SHP77 (cell line): ENCODE measurements at places on chromosomes 11 and 22.
A peak's percentile ranks its signal among the peaks of the same experiment; 100 is the strongest.

DNA sequence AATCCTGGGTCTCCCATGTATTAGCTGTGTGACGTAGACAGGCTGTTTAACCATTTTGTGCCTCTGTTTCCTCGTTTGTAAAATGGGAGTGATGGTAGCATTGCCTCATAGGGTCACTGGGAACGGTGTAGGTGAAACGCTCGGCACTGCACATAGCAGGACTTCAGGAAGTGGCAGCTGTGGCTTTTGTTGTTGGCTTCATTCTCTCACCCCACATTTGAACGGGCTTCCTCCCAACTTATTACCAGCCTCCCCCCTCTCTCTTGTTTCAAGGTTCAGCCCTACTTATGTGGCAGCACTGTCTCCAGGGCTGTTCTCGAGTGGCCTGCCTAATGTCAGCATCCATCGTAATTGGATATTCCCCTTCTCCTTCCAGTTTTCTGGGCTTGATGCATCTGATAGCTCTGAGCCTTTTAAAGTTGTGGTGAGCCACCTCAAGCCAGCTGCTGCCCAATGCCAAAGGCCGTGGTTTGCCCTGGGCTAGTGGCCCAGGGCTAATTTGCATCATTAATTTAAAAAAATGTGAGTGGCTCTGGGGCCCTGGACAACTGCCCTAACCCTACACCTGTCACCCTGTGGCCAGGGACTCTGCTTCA, 217.8 kb upstream of the TBCEL start:
- DNase-seq: no peak

DNA sequence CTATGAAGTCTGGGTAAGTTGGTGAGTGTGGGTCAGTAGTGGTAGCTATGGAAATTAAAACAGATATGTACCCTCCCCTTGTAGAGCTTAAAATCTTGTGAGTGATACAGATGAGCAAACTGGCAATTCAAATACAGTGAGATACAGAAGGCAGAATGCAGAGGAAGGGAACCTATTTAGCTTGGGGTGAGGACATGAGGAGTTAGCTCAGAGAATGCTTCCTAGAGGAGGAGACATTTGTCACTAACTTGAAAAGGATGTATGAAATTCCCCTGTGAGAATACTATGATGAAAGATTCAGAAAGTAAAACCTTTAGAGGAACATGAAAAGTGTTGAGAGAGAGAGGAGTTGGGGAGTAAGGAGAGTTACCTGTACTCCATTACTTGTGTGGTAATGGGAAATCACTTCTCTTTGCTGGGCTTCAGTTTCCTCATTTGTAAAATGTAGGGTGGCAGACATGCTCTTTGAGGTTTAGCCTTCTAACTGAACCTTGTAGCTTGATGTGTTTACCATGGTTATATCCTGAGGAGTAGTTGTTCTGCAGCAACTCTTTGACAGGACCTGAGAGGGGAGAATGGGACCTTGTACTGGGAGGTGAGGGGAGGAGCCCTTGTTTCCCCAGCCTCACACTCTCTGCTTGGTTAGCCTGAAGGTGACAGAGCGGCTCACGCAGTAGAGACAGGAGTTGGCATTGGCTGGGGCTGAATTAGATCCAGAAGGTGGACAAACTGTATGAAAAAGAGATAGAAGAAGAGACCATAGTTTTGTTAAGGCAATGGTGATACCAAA, 17.9 kb downstream of the SWAP70 start:
- DNase-seq: no peak

GRCh38 chr11:118144301-118145268, 8.0 kb downstream of the SCN4B start:
- no peak for DNase-seq

DNA sequence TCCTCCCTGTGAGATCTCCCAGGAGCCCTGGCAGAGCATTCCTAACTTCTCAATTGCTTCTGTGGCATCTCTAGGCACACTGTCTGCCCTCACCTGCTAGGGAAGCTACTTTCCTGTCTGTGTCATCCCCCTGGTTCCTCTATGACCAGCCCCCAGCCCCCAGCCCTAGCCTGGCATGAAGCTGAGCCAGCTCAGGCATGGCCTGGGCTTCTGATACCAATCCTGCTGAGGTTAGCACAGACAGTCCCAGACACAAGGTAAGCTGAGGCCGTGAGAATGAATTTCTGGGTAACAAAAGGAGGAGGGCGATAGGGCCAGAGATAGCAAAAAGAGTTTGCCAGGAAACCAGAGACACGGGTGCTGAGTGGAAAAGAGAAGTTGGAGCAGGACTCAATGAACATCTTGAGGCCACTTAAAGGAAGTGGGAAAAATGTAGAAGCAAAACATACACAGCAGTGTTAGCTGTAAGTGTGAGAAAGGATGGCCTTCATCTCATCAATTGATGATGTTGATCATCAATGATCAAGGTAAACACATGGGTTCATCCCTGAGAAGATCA, 87.6 kb upstream of the PICALM start:
- no peak for DNase-seq

- DNase-seq: no peak
Measured at GRCh38 chr22:37220543-37220981, 8.3 kb upstream of the SSTR3 start.

GRCh38 chr11:2942447-2942846, 13.2 kb upstream of the PHLDA2 start:
- no peak for DNase-seq

GRCh38 chr11:78228467-78228866, 39.7 kb downstream of the USP35 start:
- peak; percentile 74 for DNase-seq

DNA sequence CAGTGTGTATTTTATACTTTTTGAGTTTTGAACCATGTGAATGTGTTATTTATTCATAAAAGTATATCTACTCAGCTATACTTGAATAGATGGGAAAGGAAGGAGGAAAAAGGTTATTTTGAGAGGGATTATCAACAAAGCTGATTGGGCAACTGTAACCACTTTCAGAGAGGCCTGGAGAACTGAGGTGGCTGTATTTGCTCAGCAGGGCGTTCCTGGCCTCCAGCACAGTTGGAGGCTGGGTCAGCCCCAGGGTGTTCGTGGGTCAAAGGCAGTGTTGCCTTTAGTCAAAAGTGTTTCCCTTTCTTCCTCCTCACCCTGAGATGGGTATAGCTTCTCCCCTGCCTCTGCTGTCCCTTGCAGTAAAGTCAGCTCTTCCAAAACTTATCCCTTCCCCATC, 26.7 kb downstream of the ASCC2 start:
- no peak for DNase-seq

GRCh38 chr11:12469451-12469850, 92.1 kb downstream of the PARVA start:
- no peak for DNase-seq

DNA sequence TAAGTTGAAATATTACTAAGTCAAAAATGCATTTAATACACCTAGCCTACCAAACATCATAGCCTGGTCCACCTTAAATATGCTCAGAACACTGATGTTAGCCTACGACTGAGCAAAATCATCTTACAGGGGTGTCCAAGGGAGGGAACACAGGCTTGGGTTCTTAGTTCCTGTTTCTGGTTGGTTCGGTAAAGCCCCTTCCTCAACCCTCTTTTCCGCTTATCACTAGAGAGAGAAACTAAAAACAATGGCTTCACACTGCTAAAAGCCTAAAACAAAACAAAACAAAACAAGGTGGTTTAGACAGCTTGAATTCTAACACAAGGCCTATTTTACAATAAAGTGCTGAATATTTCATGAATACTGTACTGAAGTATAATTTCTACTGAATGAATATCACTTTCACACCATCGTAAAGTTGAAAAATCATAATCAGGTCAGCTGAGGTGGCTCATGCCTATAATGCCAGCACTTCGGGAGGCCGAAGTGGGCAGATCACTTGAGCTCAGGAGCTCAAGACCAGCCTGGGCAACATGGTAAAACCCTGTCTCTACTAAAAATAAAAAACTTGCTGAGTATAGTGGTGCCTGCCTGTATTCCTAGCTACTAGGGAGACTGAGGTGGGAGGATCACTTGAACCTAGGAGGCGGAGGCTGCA, 118.0 kb downstream of the SIK3 start:
- no peak for DNase-seq

GRCh38 chr11:17588721-17589120, 41.7 kb downstream of the OTOG start:
- no peak for DNase-seq

GRCh38 chr22:46540874-46541273, 3.5 kb upstream of the CELSR1 start:
- DNase-seq: no peak

GRCh38 chr11:15216678-15217077, 102.0 kb downstream of the INSC start:
- DNase-seq: no peak

DNA sequence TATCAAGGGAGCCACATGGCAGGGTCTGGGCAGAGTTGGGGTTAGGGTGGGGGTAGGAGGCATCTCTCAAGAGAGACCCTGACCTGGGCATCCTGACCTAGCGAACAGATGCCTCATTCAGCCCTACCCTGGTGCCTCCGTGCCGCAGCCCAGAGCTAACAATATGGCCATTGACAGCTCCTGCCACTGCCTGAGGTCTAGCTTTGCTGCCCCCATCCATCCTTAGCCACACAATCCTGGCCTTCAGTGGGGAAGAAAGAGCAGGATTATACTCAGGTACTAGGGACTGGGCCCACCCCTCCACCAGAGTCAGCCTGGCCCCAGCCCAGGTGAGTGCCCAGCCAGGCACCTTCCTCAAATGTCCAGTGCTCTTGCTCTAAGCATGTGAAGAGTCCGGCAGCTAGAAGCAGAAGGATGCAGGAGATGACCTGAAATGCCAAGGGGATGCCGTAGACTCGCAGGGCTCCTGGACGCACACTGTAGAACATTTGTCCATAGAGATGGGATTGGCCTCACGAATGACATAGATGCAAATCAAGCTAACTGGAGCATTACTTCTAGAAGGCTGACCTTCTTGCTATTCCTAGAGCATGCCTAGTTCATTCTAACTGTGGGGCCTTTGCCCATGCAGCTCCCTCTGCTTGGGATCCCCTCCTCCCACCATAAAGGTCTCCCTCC, 13.3 kb upstream of the SERPINH1 start:
- DNase-seq: no peak

DNA sequence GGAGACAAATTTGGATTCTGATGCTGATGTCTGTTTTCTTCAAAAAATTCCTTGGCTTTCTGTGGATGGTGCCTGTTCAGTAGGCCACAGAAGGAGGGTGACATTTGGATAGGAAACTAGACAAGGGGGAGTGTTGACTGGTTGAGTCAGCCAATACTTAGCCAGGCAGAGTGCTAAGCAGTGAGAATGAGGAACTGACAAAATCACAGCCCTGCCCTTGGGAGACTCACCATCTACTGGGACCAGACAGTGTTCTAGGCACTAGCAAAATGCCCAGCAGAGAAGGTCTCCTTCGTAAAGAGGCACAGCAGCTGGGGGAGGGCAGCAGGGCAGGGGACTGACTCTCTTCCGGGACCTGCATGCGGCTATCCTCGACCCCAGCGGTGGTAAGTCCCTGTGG, 190.2 kb downstream of the DSCAML1 start:
- DNase-seq: no peak

DNA sequence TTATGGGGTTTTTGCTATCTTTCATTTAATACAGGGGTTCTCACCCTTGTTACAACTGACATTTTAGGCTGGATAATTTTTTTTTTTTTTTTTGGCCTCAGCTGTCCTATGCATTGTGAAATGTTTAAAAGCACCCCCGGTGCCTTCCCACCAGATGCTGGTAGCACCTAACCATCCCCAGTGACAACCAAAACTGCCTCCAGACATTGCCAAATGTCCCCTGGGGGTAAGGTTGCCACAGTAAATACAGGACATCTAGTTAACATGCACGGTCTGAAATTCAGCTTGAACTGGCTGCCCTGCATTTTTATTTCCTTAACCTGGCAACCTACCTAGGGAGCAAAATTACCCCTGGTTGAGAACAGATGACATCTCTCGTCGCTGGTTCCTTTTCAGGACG, 72.4 kb downstream of the CYTH4 start:
- no peak for DNase-seq

- no peak for DNase-seq
Measured at GRCh38 chr11:79592824-79593223, 152.0 kb upstream of the TENM4 start.

DNA sequence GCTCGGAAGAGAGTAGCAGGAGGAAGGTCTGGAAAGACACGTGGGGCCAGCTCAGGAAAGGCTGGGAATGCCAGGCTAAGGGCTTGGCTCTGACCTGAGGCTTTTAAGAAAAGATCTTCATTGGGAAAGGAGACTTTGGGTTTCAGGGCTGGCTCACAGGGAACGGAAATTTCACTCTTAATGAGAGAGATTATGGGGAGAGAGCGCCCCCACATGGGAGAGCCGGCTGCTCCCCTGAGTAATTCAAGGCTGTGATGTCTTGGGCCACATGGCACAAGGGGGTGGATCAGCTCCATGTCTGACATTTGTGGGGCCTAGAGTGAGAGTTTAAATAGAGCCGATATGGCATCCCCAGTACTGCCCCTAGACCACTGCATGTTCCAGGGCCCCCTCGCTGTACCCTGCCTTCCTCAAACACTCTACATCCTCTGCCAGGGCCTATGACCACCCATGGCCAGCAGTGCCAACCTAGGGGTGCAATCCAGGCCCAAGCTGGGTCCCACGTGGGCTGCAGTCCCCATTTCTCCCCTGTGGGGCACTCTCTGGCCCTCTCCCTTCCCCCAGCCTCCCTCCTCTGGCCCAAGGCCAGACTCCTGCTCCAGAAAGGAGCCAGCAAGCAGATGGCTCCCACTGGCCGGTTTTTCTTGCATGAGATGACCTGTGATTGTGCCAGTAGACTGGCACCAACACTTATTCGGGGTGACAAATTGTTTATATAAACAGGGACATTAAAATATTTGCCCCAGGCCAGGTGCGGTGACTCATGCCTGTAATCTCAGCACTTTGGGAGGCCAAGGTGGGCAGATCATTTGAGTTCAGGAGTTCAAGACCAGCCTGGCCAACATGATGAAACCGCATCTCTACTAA, 75.2 kb downstream of the ISX start:
- DNase-seq: no peak
